ENCODE measurements at places on chromosomes 3 and 15.

DNA sequence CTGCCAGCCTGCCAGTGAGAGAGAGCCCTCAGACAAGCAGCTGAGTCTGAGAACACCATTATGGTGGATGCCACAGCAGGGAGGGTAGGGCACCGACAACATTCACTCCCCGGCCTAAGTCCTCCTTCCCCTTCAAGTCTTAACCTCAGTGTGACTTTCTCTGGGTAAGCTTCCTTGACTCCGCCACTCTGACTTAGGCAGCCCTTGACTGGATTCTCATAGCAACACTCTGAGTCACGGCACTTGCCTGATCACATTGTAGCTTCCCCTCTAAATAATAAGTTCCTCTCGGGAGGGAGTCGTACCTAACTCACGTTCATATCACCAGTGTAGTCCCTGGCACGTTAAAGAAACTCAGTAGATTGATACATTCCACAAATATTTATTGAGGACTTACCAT is 180.5 kb downstream of the FOXB1 start:
- no peak for DNase-seq

DNA sequence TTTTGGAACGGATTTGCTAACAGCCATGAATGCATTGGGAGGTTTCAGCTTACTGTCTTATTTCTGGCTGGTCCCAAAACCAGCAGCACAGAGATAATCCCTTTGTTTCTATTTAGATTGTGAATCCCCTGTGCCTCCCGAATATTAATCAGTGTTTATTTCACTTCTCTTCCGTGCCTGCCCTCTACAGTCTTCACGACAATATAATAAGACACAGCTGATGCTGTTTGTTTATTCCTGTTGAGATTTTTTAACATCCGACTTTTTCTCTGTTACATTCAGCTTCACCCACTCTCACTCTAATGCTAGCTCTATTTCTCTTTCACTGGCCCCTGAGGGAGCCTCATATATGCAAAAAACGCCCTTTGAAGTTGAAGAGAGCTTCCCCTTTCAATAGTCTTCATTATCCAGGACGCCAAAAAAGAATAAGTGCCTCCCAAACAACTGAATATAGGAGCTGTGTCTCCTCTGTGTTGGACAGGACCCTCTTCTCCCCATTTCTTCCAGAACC is 995.3 kb downstream of the ROBO2 start:
- DNase-seq: no peak

DNA sequence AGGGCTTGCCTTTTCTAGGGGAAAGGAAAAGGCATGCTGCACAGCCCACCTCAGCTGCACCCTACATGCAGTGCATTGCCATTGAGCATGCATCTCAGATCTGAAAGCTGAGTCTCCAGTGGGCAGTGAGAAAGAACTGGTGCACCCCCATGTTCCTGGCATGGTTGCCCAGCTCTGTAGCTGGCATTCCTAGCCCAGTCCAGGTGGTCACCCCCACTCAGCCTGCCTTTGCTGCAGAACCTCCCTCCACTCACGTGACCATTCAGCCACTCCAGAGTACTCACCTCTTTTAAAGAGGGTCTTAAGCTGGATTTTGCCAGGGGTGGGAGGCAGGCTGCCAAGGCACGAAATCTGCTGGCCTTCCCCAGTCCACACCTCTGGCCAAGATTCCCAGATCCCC is 208.6 kb upstream of the TOPAZ1 start:
- DNase-seq: no peak

DNA sequence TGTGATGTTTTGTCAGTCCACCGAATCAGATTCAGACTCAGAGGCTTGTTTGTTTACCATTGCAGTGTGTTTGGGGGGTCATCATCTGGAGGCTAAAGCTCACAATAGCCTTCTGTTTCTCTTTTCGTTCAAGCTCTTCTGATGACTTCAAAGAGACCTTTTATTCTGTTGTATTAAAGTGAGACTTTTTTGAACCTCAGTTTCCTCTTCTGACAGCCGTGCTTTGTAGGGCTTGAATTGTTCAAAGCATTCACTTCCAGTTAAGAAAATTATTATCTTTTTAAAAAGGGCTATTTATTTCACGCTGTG is 1.3 kb downstream of the PXK start:
- no peak for DNase-seq

- DNase-seq: no peak
These were observed 344.7 kb upstream of the TPRG1 start for GRCh38 chr3:188827103-188827502.

DNA sequence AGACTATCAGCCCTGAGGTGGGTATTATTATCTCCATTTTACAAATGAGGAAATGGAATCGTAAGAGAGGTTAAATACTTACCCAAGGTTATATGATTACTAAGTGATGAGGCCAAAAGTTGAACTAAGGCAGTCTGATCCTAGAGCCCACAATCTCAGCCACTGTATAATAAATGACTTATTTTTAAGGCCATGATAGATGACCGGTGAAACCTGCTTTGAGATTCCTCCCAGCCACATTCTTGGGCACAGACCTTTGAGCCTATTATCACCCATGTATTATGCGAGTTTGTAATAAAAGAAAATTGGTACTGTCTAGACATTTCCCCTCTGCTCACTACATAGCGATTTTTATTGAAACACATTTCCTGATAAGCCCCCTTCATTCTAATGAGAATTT is 37.4 kb downstream of the POLQ start:
- DNase-seq: no peak

- DNase-seq: no peak
These were observed 69.5 kb upstream of the SNTN start for GRCh38 chr3:63582943-63583500.

DNA sequence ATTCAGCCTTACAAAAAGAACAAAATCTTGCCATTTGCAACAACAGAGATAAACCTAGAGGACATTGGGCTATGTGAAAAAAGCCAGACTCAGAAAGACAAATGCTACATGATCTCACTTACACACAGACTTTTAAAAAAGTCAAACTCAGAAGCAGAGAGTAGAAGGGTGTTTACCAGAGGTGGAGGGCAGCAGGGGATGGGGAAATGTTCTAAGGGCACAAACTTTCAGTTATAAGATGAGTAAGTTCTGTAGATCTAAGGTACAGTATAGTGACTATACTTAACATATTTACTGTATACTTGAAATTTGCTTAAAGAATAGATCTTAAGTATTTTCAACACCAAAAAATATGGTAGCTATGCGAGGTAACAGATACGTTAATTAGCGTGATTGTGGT is 3.0 kb downstream of the MYEF2 start:
- no peak for DNase-seq

Measured in NCI-H1048 (cell line).